A549 treated with CORT108297 at 1 μM for 4 hours (cell line): ENCODE measurements at places on chromosomes 5 and 9. TPM values are rescaled to one million over a fixed set of nuclear protein-coding genes. Genes with fewer than 3 reads are reported as not detected.

Gene ARID3C
- total RNA-seq: 0.15 to 0.25 TPM (median 0.24 TPM) in 4 of 5 replicates, not detected in the other

Gene CCDC183
- 0.13 to 0.36 TPM (median 0.27 TPM) in 5 replicates for total RNA-seq

Gene SUSD3
- 0.23 to 0.70 TPM (median 0.66 TPM) in 5 replicates for total RNA-seq

Gene ROPN1L
- total RNA-seq: 1.9 to 2.7 TPM (median 2.1 TPM) in 5 replicates

Gene PCDHA12
- total RNA-seq: 2.6 to 3.4 TPM (median 3.0 TPM) in 5 replicates

Gene IFNK
- not detected in 5 replicates for total RNA-seq

Gene CCL27
- 0.15 to 0.21 TPM (median 0.16 TPM) in 3 of 5 replicates, not detected in the others for total RNA-seq

Gene PCDHGA10
- total RNA-seq: 0.01 to 0.02 TPM (median 0.02 TPM) in 3 of 5 replicates, not detected in the others

Gene TAS2R1
- not detected in 5 replicates for total RNA-seq

Gene MYMK
- not detected in 5 replicates for total RNA-seq

Gene RNF208
- total RNA-seq: 0.95 to 2.7 TPM (median 2.2 TPM) in 5 replicates

Gene ARHGEF28
- total RNA-seq: 12.9 to 14.5 TPM (median 13.5 TPM) in 5 replicates

Gene AIF1L
- total RNA-seq: 1.4 to 1.6 TPM (median 1.5 TPM) in 5 replicates

Gene EMB
- 4.6 to 6.5 TPM (median 5.7 TPM) in 5 replicates for total RNA-seq

Gene C9orf72
- total RNA-seq: 2.6 to 4.8 TPM (median 4.5 TPM) in 5 replicates

Gene WDR38
- 0.09 to 0.11 TPM (median 0.09 TPM) in 3 of 5 replicates, not detected in the others for total RNA-seq

Gene INSL4
- 14.2 to 17.2 TPM (median 16.6 TPM) in 5 replicates for total RNA-seq

Gene ANXA1
- total RNA-seq: 1,050 to 1,331 TPM (median 1,184 TPM) in 5 replicates

Gene GRXCR2
- not detected in 5 replicates for total RNA-seq

Gene OGN
- total RNA-seq: not detected in 5 replicates

Gene KCNV2
- not detected in 5 replicates for total RNA-seq

Gene PDGFRB
- 0.10 to 0.35 TPM (median 0.30 TPM) in 5 replicates for total RNA-seq

Gene C5orf58
- total RNA-seq: not detected in 5 replicates

Gene PCDHB12
- total RNA-seq: 0.03 to 0.04 TPM in 2 of 5 replicates, not detected in the others

Gene ADAMTS13
- 0.36 to 0.78 TPM (median 0.76 TPM) in 5 replicates for total RNA-seq

Gene NDST1
- total RNA-seq: 49.9 to 71.9 TPM (median 62.0 TPM) in 5 replicates

Gene PAEP
- total RNA-seq: 0.14 to 0.28 TPM (median 0.21 TPM) in 5 replicates

Gene ZFP37
- 1.3 to 2.3 TPM (median 1.6 TPM) in 5 replicates for total RNA-seq

Gene CCNB1
- total RNA-seq: 256 to 306 TPM (median 276 TPM) in 5 replicates

Gene WWC1
- total RNA-seq: 84.1 to 103 TPM (median 88.0 TPM) in 5 replicates

Gene TSLP
- total RNA-seq: not detected in 5 replicates

Gene OTP
- total RNA-seq: 0.03 to 0.09 TPM (median 0.06 TPM) in 5 replicates

Gene PTGES2
- 76.5 to 104 TPM (median 94.8 TPM) in 5 replicates for total RNA-seq

Gene TRMO
- 11.9 to 15.3 TPM (median 12.4 TPM) in 5 replicates for total RNA-seq

Gene FBP2
- total RNA-seq: not detected in 5 replicates

Gene CYSRT1
- 2.7 to 5.0 TPM (median 4.3 TPM) in 5 replicates for total RNA-seq

Gene PCDHGA5
- total RNA-seq: 0.07 to 0.24 TPM (median 0.15 TPM) in 5 replicates

Gene SPINK7
- not detected in 5 replicates for total RNA-seq

Gene SAXO1
- not detected in 5 replicates for total RNA-seq

Gene LSM11
- total RNA-seq: 2.5 to 3.2 TPM (median 2.6 TPM) in 5 replicates

Gene SIMC1
- total RNA-seq: 10.5 to 15.6 TPM (median 14.2 TPM) in 5 replicates

Gene ROR2
- 0.83 to 2.0 TPM (median 1.8 TPM) in 5 replicates for total RNA-seq

Gene FGF10
- total RNA-seq: not detected in 5 replicates

Gene SNCAIP
- 0.03 to 0.05 TPM in 2 of 5 replicates, not detected in the others for total RNA-seq

Gene PCDHGA3
- 0.04 to 0.07 TPM in 2 of 5 replicates, not detected in the others for total RNA-seq

Gene DMRT3
- total RNA-seq: not detected in 5 replicates

Gene SECISBP2
- 18.3 to 20.5 TPM (median 19.8 TPM) in 5 replicates for total RNA-seq

Gene EFNA5
- 17.4 to 22.3 TPM (median 21.0 TPM) in 5 replicates for total RNA-seq

Gene POLR3G
- total RNA-seq: 12.9 to 16.7 TPM (median 14.0 TPM) in 5 replicates

Gene HCN1
- not detected in 5 replicates for total RNA-seq

Gene WNT8A
- not detected in 5 replicates for total RNA-seq
